Activated naive CD4-positive, alpha-beta T cell treated with Interleukin-2 at 50 U/mL for 16 hours (primary cell): ENCODE measurements at places on chromosomes 12 and 14.

GRCh38 chr14:52895000-52895399 is 55.9 kb downstream of the FERMT2 start:
- DNase-seq = no peak

DNA sequence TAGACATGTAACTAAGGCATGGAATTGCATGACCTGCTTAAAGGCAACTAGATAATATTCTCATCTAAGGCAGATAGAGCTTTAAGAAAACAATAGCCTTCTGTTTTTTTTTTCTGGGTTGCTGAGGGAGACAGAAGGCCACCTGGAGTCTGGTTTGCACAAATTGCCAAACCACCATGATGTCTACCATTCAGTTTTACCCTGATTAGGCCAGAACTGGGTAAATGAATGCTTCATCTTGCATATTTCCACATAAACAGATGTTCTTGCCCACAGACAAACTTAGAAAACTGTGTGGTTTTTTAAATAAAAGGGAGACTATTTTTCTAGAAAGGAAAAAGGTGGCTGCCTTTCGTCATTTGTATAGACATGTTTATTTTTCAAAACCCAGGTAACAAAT is 278.7 kb upstream of the PRICKLE1 start:
- DNase-seq = no peak

DNA sequence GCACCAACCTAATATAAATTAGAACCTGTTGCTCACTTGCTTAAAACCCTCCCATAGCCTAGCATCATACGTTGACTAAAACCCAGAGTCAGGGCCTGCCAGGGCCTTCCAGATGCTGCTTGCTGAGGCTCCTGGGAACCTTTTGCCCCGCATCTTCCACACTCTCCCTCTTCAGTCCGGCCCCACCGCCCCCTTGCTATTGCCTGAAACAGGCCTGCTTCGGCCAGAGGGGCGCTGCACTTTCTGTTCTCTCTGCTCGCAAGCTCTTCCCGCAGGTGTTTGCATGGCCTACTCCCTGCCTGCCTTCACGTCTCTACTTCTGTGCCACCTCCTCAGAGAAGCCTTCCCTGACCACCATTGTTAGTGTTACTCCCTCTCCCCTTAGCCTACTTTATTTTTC is 13.7 kb upstream of the TCTN2 start:
- no peak for DNase-seq

GRCh38 chr12:24496755-24497154 is 452.1 kb downstream of the BCAT1 start:
- DNase-seq = no peak

DNA sequence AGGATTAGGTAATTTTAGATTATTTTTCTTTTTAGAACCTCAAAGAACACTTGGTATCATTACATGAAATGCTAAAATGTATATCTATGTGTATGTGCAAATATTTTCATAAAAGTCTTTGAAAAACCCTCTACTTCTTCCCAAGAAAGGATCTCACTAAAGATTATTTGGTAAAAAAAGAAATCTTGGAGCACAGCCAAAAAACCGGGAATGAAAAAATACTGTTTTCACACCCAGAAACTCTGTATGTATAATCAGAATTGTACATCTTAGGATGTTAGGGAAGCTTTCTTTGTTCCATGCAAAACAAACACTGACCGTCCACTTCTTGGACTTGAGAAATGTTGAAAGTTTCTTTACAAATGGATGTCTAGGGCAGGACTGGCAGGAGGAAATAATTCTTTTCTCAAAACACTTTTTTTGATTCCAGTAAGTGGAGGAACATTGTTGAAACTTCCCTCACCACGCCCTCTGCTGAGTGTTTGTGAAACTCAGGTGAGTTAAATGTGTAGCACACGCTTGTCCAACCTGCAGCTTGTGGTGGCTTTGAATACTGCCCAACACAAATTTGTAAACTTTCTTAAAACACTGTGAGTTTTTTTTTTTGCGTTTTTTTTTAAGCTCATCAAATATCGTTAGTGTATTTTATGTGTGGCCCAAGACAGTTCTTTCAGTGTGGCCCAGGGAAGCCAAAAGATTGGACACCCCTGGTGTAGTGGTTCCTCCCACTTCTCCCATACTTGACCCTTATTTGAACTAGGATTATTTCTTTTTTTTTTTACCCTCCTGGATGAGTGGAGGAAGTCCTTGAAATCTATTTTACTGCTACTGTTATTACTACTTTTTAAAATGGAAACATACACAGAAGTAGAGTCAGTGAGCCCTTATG is 26.6 kb downstream of the FBXO34 start:
- peak; percentile 23 for DNase-seq

- no peak for DNase-seq
Measured at GRCh38 chr12:104712477-104712876, 245.6 kb downstream of the SLC41A2 start.

DNA sequence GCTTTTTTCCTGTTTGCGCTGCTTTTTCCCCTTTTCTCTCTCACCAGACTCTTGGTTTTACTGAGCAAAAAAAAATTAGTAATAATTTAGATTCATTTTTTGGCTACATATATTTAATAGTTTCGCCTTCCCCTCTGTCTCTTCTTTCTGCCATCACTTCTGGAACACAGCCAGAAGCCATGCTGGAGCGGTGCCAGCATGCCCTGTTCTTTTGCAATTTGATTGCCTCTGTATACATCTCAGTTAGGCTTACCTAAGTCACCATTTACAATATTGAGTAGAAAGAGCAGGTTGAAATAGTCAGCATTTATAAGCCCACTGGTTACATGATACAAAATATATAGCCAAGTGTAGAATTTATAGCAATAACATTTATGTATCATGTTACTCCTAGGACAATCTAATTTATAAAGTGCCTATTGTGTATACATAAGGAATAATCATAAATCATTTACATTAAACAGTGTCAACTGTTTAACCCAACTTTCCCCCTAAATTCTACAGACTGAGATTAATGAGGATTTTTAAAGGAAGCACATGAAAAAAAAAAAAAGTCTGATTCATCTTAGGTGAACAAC is 413.8 kb upstream of the SOX5 start:
- no peak for DNase-seq

GRCh38 chr12:27822076-27822712 is 42.2 kb upstream of the MANSC4 start:
- peak; percentile 79 for DNase-seq

GRCh38 chr14:44833376-44834060 is 128.2 kb downstream of the KLHL28 start:
- no peak for DNase-seq

GRCh38 chr12:13956060-13956590 is 25.3 kb downstream of the GRIN2B start:
- DNase-seq = no peak

- DNase-seq = no peak
Measured at GRCh38 chr12:19351346-19351745, 87.9 kb upstream of the AEBP2 start.

- DNase-seq = no peak
Measured at GRCh38 chr12:88994537-88994936, 357.8 kb downstream of the DUSP6 start.

- DNase-seq = no peak
Measured at GRCh38 chr14:90759370-90760077, 56.7 kb downstream of the TTC7B start.
